Fibroblast of skin of left biceps (primary cell): ENCODE measurements at places on chromosomes 3 and 15.

DNA sequence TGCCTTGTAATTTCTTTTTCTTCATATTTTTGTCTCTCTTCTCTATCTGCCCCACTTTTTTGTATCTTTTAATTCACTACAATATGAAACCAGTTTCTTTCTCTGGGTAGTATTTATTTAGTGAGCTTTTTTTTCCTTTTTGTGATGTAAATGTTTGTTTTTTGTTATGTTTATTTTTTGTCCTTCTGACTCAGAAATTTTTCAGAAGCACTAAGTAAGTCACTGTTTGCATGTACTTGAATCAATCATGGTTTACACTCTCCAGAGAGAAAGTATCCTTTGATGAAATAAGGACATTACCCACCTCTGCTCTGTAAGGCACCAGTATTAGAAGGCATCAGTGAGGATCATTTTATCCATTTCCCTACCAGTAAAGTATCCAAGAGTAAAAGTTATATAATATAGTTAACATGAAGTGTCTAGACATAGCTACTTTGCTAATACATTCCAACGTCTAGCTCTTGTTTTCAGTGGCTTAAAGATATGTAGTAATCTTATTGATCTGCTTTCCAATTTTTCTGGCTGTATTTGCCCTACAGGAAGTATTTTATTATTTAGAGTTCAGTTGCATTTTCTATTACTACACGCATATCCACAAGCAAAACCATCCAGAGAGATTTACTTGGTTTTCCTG is 25.4 kb downstream of the FILIP1L start:
- no peak for DNase-seq

GRCh38 chr15:88043396-88043795 is 213.1 kb downstream of the NTRK3 start:
- DNase-seq = no peak

- no peak for DNase-seq
Measured at GRCh38 chr3:128814519-128815317, 64.7 kb upstream of the ACAD9 start.

GRCh38 chr3:194399874-194400411 is 877 bp upstream of the GP5 start:
- DNase-seq = no peak

GRCh38 chr3:12895391-12896062 is 54.2 kb upstream of the RPL32 start:
- DNase-seq = no peak

- DNase-seq = no peak
Measured at GRCh38 chr15:46854564-46854963, 862.7 kb upstream of the SEMA6D start.

GRCh38 chr15:41283653-41284426 is 48.6 kb downstream of the OIP5 start:
- peak; percentile 99 for DNase-seq

DNA sequence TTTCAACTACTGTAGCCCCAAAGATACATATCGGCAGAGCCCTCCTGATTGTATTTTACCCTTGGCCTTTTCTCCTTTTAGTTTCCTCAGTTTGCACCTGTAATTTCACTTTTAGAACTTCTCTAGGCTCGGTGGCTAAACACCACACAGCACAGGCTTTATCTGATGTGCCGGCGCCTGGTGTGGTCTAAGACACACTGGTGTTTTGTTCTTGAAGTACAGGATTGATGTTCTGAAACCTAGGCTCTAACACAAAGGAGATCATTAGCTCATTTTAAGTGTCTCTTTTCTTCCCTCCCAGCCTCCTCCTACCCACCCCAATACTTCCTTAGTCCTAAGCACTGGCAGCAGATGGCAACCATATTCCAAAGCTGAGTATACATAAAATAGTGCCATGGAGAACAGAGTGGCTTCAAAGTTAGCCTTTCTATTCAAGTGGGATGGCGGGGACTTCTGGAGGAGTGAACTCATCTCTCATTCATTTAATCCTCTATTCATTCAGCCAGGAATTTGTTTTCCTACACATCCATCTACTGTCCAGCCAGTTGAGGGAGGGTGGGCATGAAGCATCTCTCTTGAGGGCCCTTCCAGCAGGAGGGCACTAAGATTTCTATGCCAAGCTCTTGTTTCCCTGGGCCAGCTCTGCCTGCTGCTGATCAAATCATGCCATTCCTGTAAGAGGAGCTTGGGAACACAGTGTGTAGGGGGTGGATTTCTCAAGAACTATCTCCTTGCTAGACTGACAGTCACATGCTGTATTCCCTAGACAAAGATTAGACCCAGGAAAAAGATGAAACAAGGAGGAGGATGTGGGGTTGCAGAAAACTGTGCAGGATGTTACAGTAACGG is 71.2 kb downstream of the TIGIT start:
- DNase-seq = no peak

GRCh38 chr3:8607234-8608040 is 37.2 kb downstream of the SSUH2 start:
- peak; percentile 43 for DNase-seq

DNA sequence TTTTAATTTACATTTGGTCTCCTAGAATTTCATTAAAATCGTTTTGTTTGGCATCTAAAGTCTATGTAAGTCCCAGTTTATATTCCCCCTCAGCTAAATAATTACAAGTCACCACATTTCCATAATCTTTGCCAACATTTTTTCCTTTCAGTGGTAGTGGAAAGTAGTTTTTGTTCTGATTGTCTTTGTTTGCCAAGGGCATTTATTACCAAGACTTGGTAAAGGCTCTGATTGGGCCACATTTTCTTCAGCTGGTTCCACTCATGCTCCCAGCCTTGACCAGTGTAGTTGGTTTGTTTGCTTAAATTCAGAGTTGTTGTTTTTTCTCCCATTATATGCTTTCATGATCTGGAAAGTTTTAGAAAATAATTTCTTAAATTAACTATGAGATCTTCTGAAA is 153.4 kb upstream of the MME start:
- no peak for DNase-seq

- DNase-seq = no peak
Measured at GRCh38 chr3:117549716-117550115, 840.1 kb downstream of the TUSC7 start.

DNA sequence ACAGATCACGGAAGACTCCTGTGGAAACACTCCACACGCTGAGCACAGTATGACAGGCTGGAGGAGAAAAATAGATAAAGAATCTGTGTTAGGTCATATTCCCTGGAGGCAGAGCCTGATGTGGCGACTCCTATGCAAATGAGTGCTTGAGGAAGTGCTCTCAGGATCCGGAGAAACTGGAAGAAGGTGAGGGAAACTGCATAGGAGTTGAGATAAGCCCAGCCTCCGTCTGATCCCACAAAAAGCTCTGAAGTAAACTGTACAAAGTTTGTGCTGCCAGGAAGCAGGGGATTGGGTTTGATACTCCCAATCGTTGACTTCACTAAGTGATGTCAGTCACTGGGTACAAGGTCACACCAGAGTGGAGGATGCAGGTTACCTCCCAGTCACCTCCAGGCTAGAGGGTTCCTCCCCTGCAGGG is 33.4 kb downstream of the OSBPL10 start:
- DNase-seq = no peak

- no peak for DNase-seq
Measured at GRCh38 chr3:149605902-149606301, 51.9 kb downstream of the WWTR1 start.

- no peak for DNase-seq
Measured at GRCh38 chr15:79978655-79979514, 7.9 kb upstream of the BCL2A1 start.
